AG10803 (cell line): ENCODE measurements at places on chromosomes 5 and 9.

- no peak for DNase-seq
Measured at GRCh38 chr9:2174306-2174705, 159.2 kb downstream of the SMARCA2 start.

GRCh38 chr5:172570594-172571334 is 70.3 kb upstream of the NEURL1B start:
- no peak for DNase-seq

- DNase-seq: no peak
Measured at GRCh38 chr5:179146277-179146676, 86.1 kb downstream of the ZNF354C start.

GRCh38 chr5:54873691-54874090 is 111.7 kb downstream of the ESM1 start:
- peak; percentile 31 for DNase-seq

- peak; percentile 74 for DNase-seq
Measured at GRCh38 chr5:69213513-69214215, 21.0 kb upstream of the CDK7 start.

DNA sequence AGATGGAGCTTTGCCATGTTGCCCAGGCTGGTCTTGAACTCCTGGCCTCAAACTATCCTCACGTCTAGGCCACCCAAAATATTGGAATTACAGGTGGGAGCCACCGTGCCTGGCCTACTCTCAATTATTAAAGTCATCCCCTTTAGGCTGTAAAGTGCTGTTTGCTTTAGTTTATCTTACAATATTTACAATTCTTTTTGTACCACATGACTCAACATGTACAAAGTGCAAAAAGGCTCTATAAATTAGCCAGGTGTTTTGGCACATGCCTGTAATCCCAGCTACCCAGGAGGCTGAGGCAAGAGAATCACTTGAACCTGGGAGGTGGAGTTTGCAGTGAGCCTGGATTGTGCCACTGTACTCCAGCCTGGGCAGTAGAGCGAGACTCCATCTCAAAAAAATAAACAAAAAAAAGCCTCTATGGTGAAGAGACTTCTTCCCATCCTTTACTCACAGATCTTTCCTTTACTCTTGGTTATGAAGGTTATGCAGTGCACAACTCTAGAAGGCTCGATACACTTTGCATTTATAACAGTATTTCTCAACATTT is 28.5 kb upstream of the MLLT3 start:
- DNase-seq: no peak

DNA sequence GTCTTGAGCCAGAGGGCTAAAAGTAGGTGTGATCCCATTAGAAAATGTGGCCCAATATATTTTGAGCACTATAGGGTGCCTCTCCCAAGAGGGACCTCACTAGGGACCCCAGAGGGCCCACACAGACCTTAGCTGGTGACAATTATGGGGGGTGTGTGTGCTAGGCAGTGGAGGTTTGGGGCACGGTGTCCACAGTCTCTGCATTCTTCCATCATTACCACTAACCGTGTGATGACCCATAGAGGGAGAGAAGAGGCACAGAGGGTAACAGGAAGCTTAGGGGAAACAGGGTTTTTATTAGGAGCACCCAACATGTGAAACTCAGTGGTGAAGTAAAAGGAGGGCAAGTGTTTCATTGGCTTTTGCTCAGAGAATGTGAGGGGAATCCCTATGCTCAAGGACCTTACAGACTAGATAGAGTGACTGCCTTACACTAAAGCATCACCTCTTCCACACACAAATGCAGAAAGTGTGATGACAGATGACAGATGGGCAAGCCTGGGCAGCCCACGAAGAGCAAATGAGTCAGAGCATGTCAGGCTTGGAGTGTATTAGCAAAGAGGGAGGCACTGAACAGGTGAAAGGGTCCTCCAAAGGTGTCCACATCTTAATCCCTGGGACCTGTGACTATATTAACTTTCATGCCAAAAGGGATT is 2.5 kb upstream of the ACTL7A start:
- DNase-seq: no peak

GRCh38 chr5:115496936-115497576 is 47.5 kb downstream of the FEM1C start:
- DNase-seq: no peak

GRCh38 chr5:114316167-114316566 is 45.7 kb upstream of the KCNN2 start:
- no peak for DNase-seq

GRCh38 chr9:34594177-34594576 is 4.7 kb upstream of the CNTFR start:
- DNase-seq: no peak

GRCh38 chr9:109064963-109065702 is 51.8 kb upstream of the CTNNAL1 start:
- DNase-seq: peak; percentile 51

GRCh38 chr5:139763930-139764791 is 31.4 kb upstream of the PSD2 start:
- DNase-seq: no peak
